ENCODE measurements at places on chromosomes 6 and 20.

GRCh38 chr6:23533311-23533710 is 592.7 kb upstream of the NRSN1 start:
- no peak for DNase-seq

DNA sequence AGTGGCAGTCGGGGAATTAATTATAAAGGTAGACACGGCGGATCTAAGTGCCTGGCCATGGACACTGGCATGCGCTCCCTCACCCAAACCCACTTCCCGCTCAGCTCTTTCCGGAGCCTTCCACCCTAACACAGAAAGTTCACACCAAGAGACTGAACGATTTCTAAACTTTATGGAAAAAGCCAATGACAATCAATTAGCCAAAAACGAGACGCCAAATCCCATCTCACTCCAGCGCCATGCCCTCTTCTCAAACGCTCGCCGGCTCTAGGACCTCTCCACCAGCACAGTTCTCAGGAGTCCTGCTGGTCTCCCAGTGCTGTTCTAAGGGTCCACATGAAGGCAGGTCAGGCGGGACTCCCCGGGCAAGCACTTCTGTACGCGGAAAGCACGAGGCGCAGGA is 641 bp downstream of the SF3B5 start:
- DNase-seq, result no peak

DNA sequence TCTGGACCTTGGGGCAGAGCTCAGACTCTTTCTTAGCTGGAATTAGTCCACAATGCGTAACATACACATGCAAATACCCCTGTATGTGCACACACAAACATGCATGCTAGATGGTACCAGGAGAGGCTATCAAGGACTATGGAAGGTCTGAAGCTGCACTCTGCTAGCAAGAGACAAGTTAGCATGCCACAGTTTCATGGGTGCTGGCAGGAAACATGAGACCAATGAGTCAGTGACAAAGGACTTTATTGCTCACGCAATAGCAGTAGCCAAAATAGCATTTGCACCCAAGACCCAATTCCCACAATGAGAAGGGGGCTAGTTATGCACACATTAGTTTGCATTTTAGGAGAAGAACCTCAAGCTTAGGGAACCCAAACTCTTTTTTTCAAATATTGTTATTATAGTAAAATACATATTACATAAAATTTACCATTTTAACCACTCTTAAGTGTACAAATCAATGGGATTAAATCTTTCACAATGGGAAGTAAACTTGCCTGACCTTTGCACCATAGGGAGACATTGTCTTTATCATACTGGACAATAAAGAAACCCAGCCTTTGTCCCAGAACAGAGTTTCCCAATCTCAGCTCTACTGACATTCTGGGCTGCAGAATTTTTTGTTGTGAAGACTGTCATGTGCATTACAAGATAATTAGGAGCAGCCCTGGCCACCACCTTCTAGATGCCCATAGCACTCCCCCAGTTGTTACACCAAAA is 69.1 kb downstream of the NRSN1 start:
- no peak for DNase-seq

GRCh38 chr20:61797200-61797599 is 268.5 kb downstream of the TAF4 start:
- no peak for DNase-seq

DNA sequence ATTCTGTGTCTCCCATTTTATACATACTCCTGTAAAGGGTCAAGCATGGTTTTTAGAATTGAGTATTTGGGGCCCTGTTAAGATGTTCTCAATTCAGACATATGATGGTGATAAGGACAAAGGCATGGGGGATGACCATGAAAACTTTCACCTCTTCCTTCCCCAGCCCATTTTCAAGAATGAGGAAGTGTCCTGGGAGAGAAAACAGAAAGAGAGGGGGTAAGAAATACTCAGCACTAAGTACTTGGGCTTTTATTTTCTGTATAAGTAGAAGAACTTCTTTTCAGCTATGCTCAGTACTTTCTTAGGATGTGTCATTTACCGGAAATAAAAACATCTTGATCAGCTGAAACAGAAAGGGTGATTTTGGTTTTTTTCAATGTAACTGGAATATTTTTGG is 10.9 kb upstream of the MBOAT1 start:
- no peak for DNase-seq

DNA sequence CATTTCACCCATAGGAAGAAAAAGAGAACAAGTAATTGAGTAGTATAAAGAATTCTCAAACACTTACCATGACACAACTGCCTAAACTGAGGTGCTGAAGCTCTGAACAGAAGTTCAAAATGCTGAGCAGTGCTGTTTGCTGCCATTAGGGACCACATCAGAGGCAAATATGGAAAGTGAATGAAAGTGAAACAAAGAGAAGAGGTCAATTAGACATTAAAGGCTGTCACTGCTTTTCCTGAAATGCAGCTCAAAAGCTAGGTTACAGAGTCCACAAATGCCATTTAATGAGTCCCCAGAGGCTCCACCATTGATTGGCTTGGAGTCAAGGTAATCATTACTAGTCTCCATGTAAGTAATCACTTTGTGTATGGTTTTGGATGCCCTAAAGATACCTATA is 46.1 kb downstream of the POU3F2 start:
- no peak for DNase-seq

GRCh38 chr6:10175362-10175761 is 239.5 kb downstream of the TFAP2A start:
- DNase-seq, result no peak

DNA sequence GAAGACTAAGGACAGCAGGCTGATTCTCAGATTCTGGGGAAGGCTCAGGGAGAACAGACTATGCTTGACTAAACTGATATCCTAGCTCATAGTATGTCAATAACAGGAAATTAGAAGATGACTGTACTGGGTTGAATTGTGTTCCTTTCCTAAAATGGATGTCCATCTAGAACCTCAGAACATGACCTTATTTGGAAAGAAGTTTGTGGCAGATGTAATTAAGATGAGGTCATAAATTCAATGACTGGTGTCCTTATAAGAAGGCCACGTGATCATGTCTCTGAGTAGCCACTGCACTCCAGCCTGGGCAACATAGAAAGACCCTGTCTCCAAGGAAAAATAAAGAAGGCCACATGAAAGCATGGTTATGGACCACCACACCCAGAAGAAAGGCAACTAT is 113.9 kb upstream of the STMND1 start:
- no peak for DNase-seq

DNA sequence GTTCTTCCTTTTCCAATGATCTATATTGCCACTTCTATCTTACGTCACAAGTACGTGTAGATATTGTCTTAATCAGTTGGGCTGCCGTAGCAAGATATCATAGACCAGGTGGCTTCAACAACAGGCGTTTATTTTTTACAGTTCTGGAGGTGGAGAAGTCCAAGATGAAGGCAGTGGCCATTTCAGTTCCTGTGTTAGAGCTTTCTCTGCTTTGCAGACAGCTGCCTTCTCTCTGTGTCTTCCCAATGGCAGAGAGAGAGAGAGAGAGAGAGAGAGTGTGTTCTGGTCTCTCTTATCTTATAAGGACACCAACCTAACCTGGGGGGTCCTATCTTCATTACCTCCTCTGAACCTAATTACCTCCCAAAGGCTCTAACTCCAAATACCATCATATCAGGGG is 8.3 kb downstream of the HSF2 start:
- no peak for DNase-seq

- no peak for DNase-seq
Observed at GRCh38 chr6:122953766-122954165, 42.3 kb upstream of the CLVS2 start.

DNA sequence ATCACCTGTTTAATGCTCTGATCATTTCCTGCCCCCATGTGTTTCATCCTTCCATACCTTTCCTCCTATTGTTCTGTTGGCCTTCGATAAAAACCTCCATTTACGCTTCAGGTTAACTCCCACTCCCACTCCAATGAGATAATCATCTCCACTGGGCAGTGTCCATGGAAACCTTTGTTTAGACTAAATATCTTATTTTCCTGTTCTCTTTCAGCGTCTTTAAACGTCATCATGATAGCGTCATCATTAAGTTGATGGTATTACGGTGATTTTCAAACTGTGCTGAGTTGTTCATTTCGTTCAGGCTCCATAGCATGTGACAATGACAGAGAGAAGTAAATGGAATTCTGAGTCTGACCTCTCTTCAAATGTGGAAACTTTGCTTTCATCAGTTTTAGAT is 970.5 kb upstream of the SLC35B3 start:
- no peak for DNase-seq

DNA sequence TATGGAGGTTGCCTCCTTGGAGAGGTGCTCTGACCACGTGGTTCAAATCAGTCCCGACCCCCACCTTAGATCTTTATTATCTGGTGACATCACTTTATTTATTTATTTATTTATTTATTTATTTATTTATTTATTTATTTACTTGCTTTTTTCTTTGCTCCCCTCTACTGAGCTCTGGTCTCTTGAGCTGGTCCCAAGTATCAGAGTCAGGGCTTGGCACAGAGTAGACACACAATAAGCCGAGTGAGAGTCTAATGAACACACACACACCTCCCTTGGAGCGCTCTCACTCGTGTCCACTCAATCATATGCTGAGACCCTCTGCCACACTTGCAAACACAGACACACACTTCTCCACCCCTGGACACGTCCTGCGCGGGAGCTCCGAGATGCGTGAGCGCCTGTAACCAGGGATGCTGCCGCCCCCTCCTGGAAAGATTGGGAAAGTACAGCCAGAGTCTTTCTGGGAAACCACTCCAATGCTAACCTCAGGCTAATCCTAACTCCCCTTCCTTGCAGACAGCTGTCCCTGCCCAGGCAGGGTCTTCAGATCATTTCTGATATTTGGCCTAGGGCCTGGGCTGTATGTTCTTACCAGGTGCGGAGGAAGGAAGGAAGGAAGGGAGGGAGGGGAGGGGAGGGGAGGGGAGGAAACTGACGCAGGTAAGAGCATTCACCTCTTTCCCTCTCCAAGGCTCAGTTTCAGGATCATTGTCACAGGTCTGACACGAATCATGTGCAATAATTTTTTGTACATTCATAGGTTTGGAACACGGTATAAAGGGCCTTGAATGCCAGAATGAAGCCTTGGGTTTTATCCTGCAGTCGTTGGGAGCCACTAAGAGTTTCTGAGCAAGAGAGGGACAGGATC is 70.9 kb downstream of the STK35 start:
- DNase-seq, result no peak

- peak; percentile 87 for DNase-seq
Observed at GRCh38 chr6:161029195-161029809, 37.7 kb downstream of the MAP3K4 start.

DNA sequence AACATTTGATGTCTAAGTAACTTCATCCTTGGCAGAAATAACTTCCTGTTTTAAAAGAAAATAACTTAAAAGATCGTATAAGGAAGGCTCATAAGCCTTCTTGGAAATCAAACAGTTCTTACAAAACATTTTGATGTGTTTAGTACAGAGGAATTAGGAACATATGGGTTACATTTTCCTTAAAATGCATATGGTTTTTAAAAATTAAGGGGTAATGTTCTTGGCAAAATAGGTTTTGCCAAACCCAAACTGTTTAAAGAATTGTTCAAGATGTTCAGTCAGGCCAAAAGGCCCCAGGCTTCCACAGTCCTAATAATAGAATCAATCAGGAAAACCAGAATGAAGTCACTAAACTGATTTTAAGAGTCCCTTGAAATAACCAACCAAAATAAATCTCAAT is 142.7 kb upstream of the SLC35B3 start:
- DNase-seq, result no peak

GRCh38 chr6:36873115-36873514 is 1.5 kb downstream of the PPIL1 start:
- DNase-seq, result no peak

GRCh38 chr6:157650801-157651200 is 172.2 kb upstream of the SNX9 start:
- DNase-seq, result no peak

- no peak for DNase-seq
Observed at GRCh38 chr6:145632971-145633370, 102.3 kb downstream of the EPM2A start.
